Activated naive CD4-positive, alpha-beta T cell treated with anti-CD3 and anti-CD28 coated beads, Interleukin-2, amount 50 U/mL, for 72 hours (primary cell): ENCODE measurements at places on chromosomes 4 and X. TPM values are rescaled to one million over a fixed set of nuclear protein-coding genes. Genes with fewer than 3 reads are reported as not detected.

GYPE gene
- not detected for total RNA-seq

NDST3 gene
- total RNA-seq, result not detected

RAB40AL gene
- not detected for total RNA-seq

TEX13D gene
- 0.18 TPM for total RNA-seq

ADH1C gene
- not detected for total RNA-seq

CT45A2 gene
- not detected for total RNA-seq
